ENCODE measurements at places on chromosomes 7 and 10. TPM values are rescaled to one million over a fixed set of nuclear protein-coding genes. Genes with fewer than 3 reads are reported as not detected.

ASL gene
- 14.2 TPM for total RNA-seq

GPRIN2 gene
- total RNA-seq, result 6.9 TPM

MYO3A gene
- total RNA-seq, result 0.46 TPM

HILPDA gene
- total RNA-seq, result 53.9 TPM

DYNC1I1 gene
- total RNA-seq, result 0.53 TPM

PCLO gene
- 2.0 TPM for total RNA-seq

GARIN1A gene
- not detected for total RNA-seq

LAMB1 gene
- 87.7 TPM for total RNA-seq

ATG9B gene
- total RNA-seq, result 1.8 TPM

CH25H gene
- not detected for total RNA-seq

GDF10 gene
- total RNA-seq, result 0.28 TPM

SPDYE5 gene
- total RNA-seq, result not detected

GTF2IRD1 gene
- 25.6 TPM for total RNA-seq

TUBAL3 gene
- not detected for total RNA-seq

TSPAN12 gene
- 17.3 TPM for total RNA-seq

NYAP1 gene
- total RNA-seq, result 1.2 TPM

C10orf67 gene
- total RNA-seq, result not detected

ELMO1 gene
- 27.0 TPM for total RNA-seq

WNT2 gene
- total RNA-seq, result not detected

CNPY1 gene
- not detected for total RNA-seq
